ENCODE measurements at places on chromosomes 4 and X. TPM values are rescaled to one million over a fixed set of nuclear protein-coding genes. Genes with fewer than 3 reads are reported as not detected.

DNA sequence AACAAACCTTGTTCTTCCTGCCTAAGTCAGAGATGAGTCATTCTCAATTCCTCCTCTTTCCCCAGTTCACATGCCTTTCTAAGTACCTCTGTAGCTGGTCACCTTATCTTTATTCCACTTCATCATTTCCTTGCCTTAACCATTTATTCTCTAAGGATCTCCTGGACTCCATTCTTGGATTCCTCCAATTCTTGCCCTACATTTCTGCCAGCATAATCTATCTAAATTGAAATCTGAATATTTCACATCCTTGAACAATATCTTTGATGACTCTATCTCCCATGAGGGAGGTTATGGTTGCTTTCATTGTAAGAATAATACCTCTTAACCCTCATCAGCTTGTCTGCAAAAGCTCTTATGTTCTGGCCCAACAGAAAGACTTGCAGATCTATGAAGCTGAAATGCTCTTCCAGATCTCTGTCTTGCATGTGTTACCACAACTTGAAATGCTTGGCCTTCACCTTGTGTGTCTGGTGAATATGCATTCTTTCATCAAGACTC, 28.6 kb upstream of the PDE5A start:
- DNase-seq = no peak

DNA sequence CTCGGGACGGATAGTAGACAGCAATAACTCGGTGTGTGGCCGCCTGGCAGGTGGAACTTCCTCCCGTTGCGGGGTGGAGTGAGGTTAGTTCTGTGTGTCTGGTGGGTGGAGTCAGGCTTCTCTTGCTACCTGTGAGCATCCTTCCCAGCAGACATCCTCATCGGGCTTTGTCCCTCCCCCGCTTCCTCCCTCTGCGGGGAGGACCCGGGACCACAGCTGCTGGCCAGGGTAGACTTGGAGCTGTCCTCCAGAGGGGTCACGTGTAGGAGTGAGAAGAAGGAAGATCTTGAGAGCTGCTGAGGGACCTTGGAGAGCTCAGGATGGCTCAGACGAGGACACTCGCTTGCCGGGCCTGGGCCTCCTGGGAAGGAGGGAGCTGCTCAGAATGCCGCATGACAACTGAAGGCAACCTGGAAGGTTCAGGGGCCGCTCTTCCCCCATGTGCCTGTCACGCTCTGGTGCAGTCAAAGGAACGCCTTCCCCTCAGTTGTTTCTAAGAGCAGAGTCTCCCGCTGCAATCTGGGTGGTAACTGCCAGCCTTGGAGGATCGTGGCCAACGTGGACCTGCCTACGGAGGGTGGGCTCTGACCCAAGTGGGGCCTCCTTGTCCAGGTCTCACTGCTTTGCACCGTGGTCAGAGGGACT, 5.7 kb upstream of the MSANTD1 start:
- DNase-seq = no peak

GRCh38 chrX:65750674-65751469, 83.4 kb downstream of the MSN start:
- DNase-seq = no peak

DNA sequence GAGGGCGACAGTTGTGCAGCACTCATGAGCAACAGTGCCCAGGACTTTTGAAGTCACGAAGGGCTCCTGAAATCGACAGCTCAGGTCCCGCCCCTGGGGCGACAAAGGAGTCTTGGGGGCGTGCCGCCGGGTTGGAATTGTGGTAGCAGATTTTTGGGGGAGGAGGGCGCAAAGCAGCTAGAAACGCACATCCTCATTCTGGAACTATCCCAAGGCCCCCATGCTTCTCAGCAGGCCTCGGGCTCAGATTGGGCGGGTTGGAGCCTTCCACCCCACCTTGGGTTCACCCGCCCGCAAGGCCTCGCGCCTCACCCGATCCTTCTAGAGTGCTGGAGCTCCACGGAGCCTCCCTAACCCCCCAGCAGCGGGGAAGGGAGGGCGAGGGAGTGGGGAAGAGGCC, 85.5 kb downstream of the HPRT1 start:
- DNase-seq = no peak

- no peak for DNase-seq
These were observed 482.9 kb upstream of the BOD1L1 start for GRCh38 chr4:14110407-14110806.

DNA sequence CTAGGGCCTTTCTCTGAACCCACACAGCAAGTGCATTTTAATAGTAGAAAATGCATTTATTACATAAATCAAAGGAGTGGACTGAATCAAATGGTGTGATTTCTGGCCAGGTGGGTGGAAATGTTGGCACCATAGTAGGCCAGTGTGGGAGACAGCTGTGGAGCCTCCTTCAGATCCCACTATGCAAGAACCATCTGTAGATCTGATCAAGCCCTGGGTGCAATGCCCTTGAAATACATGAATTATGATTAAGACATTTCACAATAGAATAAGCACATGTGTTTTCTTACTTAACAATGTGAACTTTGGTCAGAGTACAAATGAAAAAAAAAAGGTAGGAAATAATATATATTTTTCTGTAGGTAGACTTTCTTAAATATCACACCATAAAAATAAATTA, 204.3 kb downstream of the PCDH7 start:
- DNase-seq = no peak

Gene CLNK
- total RNA-seq = not detected

DNA sequence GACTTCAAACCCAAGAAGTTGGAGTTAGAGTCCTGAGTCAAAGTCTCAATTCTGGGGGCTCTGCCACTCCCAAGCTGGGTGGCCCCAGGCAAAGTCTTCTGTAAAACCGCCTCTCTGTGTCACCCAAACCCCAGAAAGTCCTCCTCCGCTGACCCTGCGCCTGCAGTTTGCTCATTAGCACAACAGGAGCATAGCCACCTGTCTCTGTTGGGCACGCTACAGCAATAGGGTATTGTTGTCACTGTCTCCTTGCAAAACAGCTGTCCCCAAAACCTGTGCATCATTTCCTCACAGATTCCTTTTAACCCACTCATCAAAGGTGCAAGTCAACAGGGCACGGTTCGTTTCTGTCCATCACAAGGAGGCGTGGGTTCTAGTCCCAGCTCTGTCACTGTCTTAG, 8.0 kb upstream of the DGAT2L6 start:
- DNase-seq = no peak

DNA sequence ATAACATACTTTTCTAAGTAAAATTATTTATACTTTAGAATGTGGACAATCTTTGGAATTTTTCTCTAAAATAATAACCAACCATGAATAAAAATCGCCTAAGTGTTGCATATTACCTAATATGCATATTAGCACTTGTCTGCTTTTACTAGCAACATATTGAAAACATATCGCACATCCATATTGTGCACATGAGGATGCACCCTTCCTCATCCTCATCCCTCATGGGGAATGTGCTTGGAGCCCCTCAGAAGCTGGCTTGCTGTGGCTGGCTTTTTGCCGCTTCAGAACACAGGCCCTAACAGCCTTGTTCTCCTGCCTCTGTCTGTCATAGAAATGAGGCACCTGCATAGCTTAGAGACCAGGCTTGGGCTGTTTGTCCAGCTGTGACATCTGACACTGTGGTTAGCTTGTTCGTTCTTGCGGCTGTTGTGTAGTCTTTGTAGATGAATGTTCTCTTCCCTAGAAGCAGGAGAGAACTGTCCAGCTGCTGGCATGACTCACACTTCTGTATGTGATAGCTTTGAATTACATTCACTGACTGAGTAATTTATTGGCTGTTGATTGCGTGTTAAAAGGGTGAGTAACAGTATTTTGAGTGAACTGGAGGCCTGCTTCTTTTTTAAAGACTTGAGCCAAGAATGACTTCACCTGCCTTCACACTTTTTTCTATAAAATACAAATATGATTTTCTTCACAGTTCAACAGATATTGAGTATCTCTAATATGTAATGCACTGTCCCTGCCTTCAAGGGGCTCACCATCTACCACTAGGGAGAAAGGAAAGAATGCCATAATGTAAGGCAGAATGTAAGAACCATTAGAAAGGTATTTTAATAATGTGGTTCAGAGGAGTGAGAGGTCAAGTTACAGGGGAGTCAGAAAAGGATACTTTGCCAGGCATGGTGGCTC, 81.9 kb downstream of the HMGB2 start:
- DNase-seq = no peak

DNA sequence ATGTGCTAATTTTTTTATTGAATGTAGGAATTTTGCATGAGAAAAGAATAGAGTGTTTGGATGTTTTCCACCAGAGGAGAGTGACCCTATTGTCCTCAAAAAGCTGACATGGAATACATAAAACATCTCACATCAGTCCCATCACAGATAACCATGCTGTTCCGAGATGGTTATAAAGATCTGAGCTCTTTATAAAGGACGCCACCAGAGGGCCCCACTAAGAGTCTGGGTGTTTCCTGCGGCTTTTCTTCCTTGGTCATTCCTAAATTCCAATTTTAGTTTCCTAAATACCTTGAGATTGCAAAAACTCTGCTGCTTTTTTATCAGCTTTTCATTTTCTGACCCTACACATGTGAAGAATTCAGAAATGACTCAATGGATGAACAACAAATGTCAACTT, 504.5 kb upstream of the FRG1 start:
- no peak for DNase-seq

Gene PDZD4
- 27.2 TPM for total RNA-seq
